ENCODE measurements at places on chromosomes 2 and 18.

- DNase-seq = no peak
These were observed 37.5 kb downstream of the SNED1 start for GRCh38 chr2:241035818-241036396.

DNA sequence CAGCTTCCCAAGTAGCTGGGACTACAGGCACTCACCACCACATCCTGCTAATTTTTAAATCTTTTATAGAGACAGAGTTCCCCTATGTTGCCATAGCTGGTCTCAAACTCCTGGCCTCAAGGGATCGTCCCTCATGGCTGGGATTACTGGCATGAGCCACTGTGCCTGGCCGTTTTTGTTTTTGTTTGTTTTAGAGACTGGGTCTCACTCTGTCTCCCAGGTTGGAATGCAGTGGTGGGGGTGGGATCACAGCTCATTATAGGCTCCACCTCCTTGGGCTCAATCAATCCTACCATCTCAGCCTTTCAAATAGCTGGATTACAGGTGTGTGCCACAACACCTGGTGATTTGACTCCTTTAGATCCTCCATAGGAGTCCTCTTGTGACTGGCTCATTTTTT lies 19.5 kb upstream of the ZDBF2 start:
- no peak for DNase-seq

- peak; percentile 31 for DNase-seq
These were observed 204.8 kb upstream of the SH3BP4 start for GRCh38 chr2:234747032-234747431.

DNA sequence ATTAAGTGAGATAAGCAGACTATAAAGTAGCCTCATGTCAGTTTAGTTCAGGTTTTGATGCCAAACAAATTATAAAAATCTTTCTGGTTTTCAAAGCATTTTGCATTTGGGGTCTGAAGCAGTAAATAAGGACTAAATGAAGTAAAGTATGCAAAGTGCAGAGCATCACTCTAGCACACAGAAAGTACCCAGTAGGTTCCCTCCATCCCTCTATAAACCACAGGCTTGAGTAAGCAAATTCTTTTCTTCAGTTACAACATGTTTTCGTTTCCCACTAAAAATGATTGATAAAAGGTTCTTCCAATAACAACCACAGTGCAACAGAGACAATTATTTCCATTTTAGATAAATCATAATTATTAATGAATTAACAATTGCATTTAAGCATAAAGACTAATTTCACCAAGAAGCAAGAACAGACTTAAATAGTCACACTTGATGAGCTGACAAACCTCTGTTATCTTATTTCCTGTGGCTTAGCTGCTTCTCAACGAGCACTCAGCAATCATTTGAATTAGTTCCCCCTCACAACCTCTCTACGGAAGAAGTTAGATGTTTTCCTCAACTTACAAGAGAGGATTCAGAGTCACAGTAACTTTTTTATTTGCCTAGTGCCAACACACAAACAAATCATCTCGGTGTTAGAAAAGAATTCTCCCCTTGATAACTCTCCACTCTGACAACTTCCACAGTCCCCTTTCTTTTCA lies 249.8 kb downstream of the NBAS start:
- peak; percentile 16 for DNase-seq

All from fibroblast of pulmonary artery (primary cell).